ENCODE measurements at places on chromosomes 16 and 17.

DNA sequence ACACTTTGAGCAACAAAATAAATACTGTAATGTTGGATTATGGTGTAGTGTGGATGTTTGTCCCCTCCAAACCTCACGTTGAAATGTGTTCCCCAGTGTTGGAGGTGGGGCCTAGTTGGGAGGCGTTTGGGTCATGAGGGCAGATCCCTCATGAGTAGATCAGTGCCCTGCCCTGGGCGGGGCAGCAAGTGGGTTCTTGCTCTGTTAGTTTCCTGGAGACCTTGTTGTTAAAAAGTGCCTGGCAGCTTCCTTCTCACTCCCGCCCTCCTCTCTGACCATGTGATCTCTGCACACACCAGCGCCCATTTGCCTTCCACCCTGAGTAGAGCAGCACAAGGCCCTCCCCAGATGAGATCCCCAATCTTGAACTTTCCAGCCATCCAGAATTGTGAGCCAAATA lies 67.7 kb downstream of the MPRIP start:
- no peak for DNase-seq
- H3K27me3 ChIP-seq: no peaks in the 10 kb centered on the region
- no peak overlapping the region for H3K27ac ChIP-seq
- peaks cover 42% of the 10 kb centered on the region for H3K4me1 ChIP-seq

GRCh38 chr17:62950067-62950466 lies 16.0 kb upstream of the TANC2 start:
- no peak overlapping the region for H3K4me3 ChIP-seq
- 0 out of 2 replicates have a peak, but pooled peaks cover 5% of the 10 kb centered on the region for H3K4me1 ChIP-seq
- H3K36me3 ChIP-seq: no peaks in the 10 kb centered on the region
- peak; percentile 69 for DNase-seq

GRCh38 chr16:74936902-74937560 lies 47.9 kb downstream of the WDR59 start:
- H3K27ac ChIP-seq: peak overlapping the region; percentile 13
- H3K4me1 ChIP-seq: peaks cover 8% of the 10 kb centered on the region
- no peaks in the 10 kb centered on the region for H3K27me3 ChIP-seq
- peak; percentile 84 for DNase-seq

GRCh38 chr17:81444610-81445339 lies 49.5 kb downstream of the BAHCC1 start:
- no peaks in the 10 kb centered on the region for H3K27me3 ChIP-seq
- no peak for DNase-seq
- no peaks in the 10 kb centered on the region for H3K4me1 ChIP-seq
- H3K27ac ChIP-seq: no peak overlapping the region
- no peaks in the 10 kb centered on the region for H3K36me3 ChIP-seq
- no peak overlapping the region for H3K4me3 ChIP-seq

GRCh38 chr17:27896701-27897100 lies 3.5 kb upstream of the LYRM9 start:
- DNase-seq: no peak
- no peak overlapping the region for H3K27ac ChIP-seq
- H3K27me3 ChIP-seq: peaks cover 8% of the 10 kb centered on the region

DNA sequence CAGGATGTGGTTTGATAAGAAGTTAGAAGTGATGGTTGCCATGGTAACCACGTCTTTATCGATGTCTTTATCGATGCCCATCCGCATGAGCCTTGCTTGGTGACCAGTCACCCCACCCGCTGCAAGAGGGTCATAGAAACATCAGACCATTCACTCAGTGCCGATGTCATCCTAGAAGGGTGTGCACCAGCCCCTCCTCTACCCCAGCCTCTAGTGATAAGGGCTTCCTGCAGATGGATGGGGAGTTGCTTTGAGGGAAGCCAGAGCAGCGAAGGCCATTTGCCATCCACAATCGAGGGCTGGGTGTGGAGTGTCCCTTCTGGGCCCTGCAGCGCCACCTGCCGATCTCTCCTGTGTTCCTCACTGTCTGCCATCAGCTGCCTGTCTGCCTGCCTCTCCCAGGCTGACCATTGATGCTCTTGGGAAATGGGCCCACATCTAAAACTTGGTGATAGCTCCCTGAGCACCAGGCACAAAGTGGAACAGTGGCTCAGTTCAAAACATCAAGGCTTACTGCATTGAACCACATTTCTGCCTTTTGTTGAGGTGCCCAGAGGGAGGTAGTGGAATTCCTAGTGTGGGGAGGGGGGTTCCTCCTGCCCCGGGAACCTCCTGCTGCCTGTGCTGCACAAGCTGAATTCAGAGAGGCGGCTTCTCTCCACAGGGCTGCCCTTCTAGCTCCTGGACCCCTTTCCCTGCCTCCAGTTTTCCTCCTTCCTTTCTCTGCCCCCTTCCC lies 8.9 kb downstream of the CALB2 start:
- H3K4me3 ChIP-seq: no peak overlapping the region
- H3K4me1 ChIP-seq: no peaks in the 10 kb centered on the region
- DNase-seq: peak; percentile 70

GRCh38 chr16:55179852-55180585 lies 144.0 kb upstream of the IRX6 start:
- H3K4me1 ChIP-seq: no peaks in the 10 kb centered on the region
- no peaks in the 10 kb centered on the region for H3K36me3 ChIP-seq
- H3K27me3 ChIP-seq: peaks cover 7% of the 10 kb centered on the region
- DNase-seq: no peak
- H3K4me3 ChIP-seq: no peak overlapping the region

GRCh38 chr17:44202756-44203155 lies 3.1 kb upstream of the ATXN7L3 start:
- no peaks in the 10 kb centered on the region for H3K36me3 ChIP-seq
- H3K27me3 ChIP-seq: no peaks in the 10 kb centered on the region
- H3K4me3 ChIP-seq: no peak overlapping the region
- H3K27ac ChIP-seq: peak overlapping the region; percentile 16

DNA sequence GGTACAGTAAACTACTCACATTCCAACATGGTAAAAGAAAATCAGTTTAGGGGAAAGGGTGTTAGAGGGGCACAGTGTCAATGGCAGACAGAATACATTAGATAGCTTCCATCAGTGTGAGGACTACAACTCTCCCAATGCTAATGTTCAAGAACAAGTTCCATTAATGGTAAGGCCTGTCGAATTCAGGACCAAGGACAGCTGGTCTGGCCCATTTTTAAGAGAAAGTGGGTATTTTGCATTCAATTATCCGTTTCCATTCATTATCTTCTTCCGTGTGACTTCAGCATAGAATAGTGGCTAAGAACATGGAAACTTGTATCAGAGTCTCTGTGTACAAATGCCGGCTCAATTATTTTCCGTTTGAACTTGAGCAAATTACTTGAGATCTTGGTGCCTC lies 98.4 kb downstream of the XYLT1 start:
- H3K27ac ChIP-seq: no peak overlapping the region
- peaks cover 9% of the 10 kb centered on the region for H3K4me1 ChIP-seq
- DNase-seq: peak; percentile 26
- H3K36me3 ChIP-seq: no peaks in the 10 kb centered on the region

DNA sequence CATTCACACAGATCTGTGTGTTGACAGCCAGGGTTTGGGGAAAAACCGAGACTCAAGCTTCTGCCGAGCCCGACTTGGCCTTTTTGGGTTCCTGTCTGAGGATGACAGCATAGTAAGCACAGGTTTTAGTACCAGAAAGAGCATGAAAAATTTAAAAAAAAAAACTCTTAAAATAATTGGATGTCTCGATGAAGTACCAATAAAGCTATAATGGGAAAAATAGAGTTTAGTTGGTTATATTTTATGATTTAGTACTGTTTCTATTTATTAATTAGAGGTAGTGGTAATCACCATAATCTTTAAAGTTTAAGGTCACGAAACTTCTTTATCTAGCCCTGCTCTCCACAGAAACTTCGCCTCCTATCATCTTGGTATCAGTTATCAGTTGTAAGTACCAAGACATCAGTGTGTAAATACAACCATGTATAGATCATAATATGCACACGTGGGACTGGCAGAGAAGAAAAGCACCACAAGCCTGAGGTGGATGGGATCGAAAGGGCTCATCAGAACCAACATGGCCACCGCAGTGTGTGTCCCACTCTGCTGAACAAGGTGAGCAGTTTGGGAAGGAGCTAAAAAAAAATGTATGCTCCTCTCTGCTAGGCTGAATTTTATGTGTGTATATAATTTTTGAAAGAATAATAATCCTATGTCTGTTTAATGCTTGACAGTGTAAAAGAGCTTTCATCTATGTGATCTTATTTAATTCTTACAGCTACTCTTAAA lies 14.4 kb upstream of the EEF2K start:
- peak; percentile 54 for DNase-seq
- H3K4me3 ChIP-seq: peak overlapping the region; percentile 69
- peak overlapping the region; percentile 97 for H3K27ac ChIP-seq
- no peaks in the 10 kb centered on the region for H3K27me3 ChIP-seq
- peaks cover 24% of the 10 kb centered on the region for H3K4me1 ChIP-seq

DNA sequence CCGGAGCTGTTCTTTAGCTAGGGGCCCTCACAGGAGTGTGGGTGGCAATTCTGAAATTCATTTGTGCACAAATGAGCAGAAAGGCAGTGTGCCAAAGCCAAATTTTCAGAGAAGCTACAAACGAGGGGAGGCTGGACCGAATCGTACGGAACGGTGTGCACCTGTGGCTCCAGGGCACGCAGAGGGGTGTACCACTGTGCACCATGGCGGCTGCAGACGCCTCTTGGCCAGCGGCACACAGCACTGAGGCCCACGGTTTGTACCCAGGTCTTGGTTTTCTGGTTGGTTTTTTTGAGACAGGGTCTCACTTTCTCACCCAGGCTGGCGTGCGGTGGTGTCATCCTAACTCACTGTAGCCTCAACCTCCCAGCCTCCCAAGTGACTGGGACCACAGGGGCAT lies 14.9 kb downstream of the CHMP1A start:
- DNase-seq: no peak
- H3K27me3 ChIP-seq: no peaks in the 10 kb centered on the region
- H3K36me3 ChIP-seq: peaks cover 5% of the 10 kb centered on the region
- no peaks in the 10 kb centered on the region for H3K4me1 ChIP-seq
- H3K4me3 ChIP-seq: no peak overlapping the region
- no peak overlapping the region for H3K27ac ChIP-seq

- no peaks in the 10 kb centered on the region for H3K36me3 ChIP-seq
- H3K4me1 ChIP-seq: no peaks in the 10 kb centered on the region
- DNase-seq: peak; percentile 37
- no peak overlapping the region for H3K4me3 ChIP-seq
Measured at GRCh38 chr17:75610103-75610984, 22.7 kb downstream of the MYO15B start.

DNA sequence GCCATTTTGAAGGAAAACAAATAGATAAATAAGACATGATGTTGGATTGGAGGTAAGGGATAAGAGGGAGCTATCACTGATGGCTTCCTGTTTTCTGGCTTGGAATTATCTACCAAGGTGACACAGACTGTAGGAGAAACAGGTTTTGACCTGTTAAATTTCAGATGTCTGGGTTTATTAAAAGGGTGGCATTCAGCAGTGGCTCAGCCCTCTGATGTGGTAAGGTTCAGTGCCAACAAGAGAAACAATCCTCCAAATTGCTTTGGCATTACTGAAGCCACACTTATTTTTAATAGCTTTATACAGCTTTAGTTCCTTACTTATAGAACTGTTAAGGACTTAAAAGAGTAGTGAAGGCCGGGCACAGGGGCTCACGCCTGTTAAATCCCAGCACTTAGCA lies 37.0 kb upstream of the AKAP1 start:
- H3K27me3 ChIP-seq: peaks cover 55% of the 10 kb centered on the region
- H3K27ac ChIP-seq: no peak overlapping the region
- H3K4me1 ChIP-seq: no peaks in the 10 kb centered on the region
- H3K36me3 ChIP-seq: no peaks in the 10 kb centered on the region
- no peak overlapping the region for H3K4me3 ChIP-seq

All from GM23248 (cell line).